ENCODE measurements at places on chromosomes 5 and 9.

DNA sequence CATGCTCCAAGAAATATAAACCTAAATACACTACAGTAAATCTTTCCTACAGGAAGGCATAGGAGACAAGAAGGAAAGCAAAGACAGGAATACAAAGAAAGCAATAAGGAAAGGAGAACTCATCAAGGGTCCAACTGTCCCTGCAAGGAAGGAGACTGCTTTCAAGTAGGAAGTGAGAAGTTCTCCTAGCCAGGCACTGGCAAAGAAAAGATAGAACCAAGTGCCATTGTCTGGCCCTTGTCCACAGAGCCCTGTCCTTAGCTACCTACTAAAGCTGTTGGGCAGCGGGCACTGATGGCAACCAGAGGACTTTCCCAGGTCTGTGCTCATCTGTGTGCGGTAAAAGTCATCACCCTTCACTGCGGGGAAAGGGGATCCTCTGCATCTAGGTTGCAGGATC, 108.2 kb downstream of the KLHL3 start:
- DNase-seq: no peak

- no peak for DNase-seq
Observed at GRCh38 chr9:28956116-28956880, 1383.0 kb upstream of the C9orf72 start.

GRCh38 chr9:127426756-127427155, 2.6 kb downstream of the ZNF79 start:
- DNase-seq: no peak

- no peak for DNase-seq
Observed at GRCh38 chr9:13557746-13558145, 278.3 kb upstream of the MPDZ start.

GRCh38 chr9:28301281-28301680, 728.0 kb upstream of the C9orf72 start:
- DNase-seq: no peak

- no peak for DNase-seq
Observed at GRCh38 chr9:129497005-129497812, 123.7 kb downstream of the C9orf50 start.

- DNase-seq: no peak
Observed at GRCh38 chr9:111287127-111287526, 42.9 kb downstream of the OR2K2 start.

- DNase-seq: no peak
Observed at GRCh38 chr5:71872311-71872864, 153.3 kb downstream of the CARTPT start.

GRCh38 chr9:128141604-128142003, 7.6 kb upstream of the LCN2 start:
- DNase-seq: no peak

GRCh38 chr5:53326424-53327153, 153.8 kb upstream of the FST start:
- no peak for DNase-seq

Measured in HuH-7 (cell line).